ENCODE measurements at places on chromosomes 16 and 17.

- DNase-seq: no peak
These were observed 163.3 kb downstream of the HS3ST4 start for GRCh38 chr16:25855063-25855462.

- DNase-seq: no peak
These were observed 20.6 kb upstream of the KCNJ12 start for GRCh38 chr17:21355586-21355985.

DNA sequence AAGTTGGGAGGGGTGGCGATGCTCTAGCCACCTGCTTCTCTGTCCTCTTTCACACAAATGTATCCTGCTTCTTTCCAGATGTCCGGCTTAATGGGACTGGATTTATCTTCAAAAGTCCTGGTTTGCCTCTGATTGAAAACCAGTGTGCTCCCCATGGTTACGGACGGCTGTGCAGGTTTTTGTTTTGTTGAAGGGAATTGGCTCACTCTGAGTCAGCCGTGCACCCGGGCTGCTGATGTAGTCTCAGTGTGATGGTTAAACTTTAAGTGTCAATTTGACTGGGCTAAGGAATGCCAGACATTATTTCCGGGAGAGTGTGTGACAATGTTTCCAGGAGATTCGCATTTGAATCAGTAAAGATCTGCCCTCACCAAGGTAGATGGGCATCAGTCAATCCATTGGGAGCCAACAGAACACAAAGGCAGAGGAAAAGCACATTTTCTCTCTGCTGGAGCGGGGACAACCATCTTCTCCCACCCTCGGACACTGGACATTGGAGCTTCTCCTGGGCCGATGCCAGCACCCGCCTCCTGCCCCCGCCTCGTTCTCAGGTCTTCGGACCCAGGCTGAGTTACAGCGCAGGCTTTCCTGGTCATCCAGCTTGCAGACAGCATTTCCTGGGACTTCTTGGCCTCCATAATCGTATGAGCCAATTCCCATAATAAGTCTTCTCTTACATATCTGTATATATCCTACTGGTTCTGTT is 126.9 kb upstream of the TNRC6C start:
- DNase-seq: peak; percentile 49

- no peak for DNase-seq
These were observed 6.7 kb upstream of the NUDT16L1 start for GRCh38 chr16:4686497-4687210.

DNA sequence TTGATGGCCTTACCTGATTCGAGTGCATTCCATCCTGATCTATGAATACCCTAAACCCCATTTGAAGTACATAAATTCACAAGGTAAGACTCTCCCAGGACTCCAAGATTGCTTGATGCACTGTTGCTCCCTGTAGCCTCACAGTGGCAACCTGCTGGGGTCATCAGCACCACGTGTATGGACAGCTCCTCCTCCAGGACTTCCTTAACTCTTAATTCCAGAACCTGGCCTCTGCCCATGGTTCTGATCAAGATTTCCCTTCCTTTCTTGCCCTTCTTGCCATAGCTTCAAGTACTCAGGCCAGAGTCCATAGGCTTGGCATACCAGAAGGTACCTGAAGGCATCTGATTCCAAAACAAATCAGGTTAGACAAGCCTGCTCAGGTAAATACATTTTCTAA is 34.0 kb upstream of the NLK start:
- DNase-seq: peak; percentile 88

GRCh38 chr17:32623196-32623595 is 136.4 kb downstream of the CDK5R1 start:
- no peak for DNase-seq
